Naive thymus-derived CD4-positive, alpha-beta T cell (primary cell): ENCODE measurements at places on chromosomes 7 and 10. TPM values are rescaled to one million over a fixed set of nuclear protein-coding genes. Genes with fewer than 3 reads are reported as not detected.
A peak's percentile ranks its signal among the peaks of the same experiment; 100 is the strongest.

GRCh38 chr10:25642721-25643120 is 291.3 kb upstream of the MYO3A start:
- H3K4me3 ChIP-seq = no peak overlapping the region
- H3K27ac ChIP-seq = no peak overlapping the region
- no peak for DNase-seq
- no peaks in the 10 kb centered on the region for H3K4me1 ChIP-seq
- H3K27me3 ChIP-seq = no peaks in the 10 kb centered on the region

- H3K4me1 ChIP-seq = no peaks in the 10 kb centered on the region
- DNase-seq = no peak
- H3K27me3 ChIP-seq = no peaks in the 10 kb centered on the region
- no peaks in the 10 kb centered on the region for H3K36me3 ChIP-seq
- no peak overlapping the region for H3K4me3 ChIP-seq
- no peak overlapping the region for H3K27ac ChIP-seq
Measured at GRCh38 chr7:70416347-70416985, 715.5 kb upstream of the GALNT17 start.

GRCh38 chr7:2880874-2881533 is 36.9 kb upstream of the GNA12 start:
- H3K4me1 ChIP-seq = peaks cover 17% of the 10 kb centered on the region
- H3K4me3 ChIP-seq = no peak overlapping the region
- H3K27ac ChIP-seq = no peak overlapping the region
- DNase-seq = no peak
- no peaks in the 10 kb centered on the region for H3K36me3 ChIP-seq
- H3K27me3 ChIP-seq = no peaks in the 10 kb centered on the region

KCNIP2 gene
- total RNA-seq = 2.3 TPM

DNA sequence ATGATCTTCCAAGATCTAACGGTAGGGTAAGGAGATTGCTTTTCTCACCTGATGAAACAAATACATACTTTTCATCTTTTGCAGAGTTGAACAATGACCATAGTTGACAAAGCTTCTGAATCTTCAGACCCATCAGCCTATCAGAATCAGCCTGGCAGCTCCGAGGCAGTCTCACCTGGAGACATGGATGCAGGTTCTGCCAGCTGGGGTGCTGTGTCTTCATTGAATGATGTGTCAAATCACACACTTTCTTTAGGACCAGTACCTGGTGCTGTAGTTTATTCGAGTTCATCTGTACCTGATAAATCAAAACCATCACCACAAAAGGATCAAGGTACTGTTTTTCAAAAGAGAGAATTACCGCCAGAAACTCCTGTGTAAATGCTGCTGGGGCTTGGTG is 79.9 kb downstream of the ANKRD61 start:
- no peak overlapping the region for H3K4me3 ChIP-seq
- no peaks in the 10 kb centered on the region for H3K27me3 ChIP-seq
- H3K36me3 ChIP-seq = peaks cover 5% of the 10 kb centered on the region
- H3K27ac ChIP-seq = no peak overlapping the region

MRM2 gene
- 8.0 TPM for total RNA-seq

- H3K4me3 ChIP-seq = no peak overlapping the region
- H3K4me1 ChIP-seq = no peaks in the 10 kb centered on the region
- H3K36me3 ChIP-seq = no peaks in the 10 kb centered on the region
- H3K27ac ChIP-seq = no peak overlapping the region
- H3K27me3 ChIP-seq = no peaks in the 10 kb centered on the region
- DNase-seq = peak; percentile 35
Measured at GRCh38 chr10:97701438-97702069, 12.0 kb upstream of the MARVELD1 start.
